ENCODE measurements at places on chromosomes 5 and 9.

GRCh38 chr5:97042996-97043395 is 99.4 kb downstream of the LIX1 start:
- DNase-seq, result no peak

GRCh38 chr5:179319123-179319522 is 26.1 kb downstream of the ADAMTS2 start:
- DNase-seq, result peak; percentile 30

- no peak for DNase-seq
Observed at GRCh38 chr9:125739436-125739835, 7.7 kb upstream of the PBX3 start.

GRCh38 chr9:75930730-75931321 is 40.4 kb downstream of the PCSK5 start:
- no peak for DNase-seq

DNA sequence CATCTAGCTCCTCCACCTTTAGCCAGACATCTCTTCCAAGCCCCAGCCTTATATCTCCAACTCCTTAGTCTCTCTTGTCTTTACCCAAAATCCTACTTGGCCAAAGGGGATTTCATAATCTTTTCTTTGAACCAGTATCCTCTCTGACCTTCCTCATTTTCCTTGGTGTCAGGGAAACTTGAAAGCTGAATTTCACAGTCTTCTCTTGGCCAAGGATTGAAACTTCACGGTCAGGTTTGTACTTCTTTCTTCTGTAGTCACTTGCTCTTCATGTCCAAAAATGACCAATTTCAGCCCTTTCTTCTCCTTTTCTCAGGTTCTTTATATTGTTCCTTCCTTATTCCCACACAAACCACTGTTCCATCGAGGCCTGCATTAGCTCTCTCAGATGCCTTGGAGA is 473.7 kb upstream of the KLF4 start:
- DNase-seq, result no peak

- DNase-seq, result no peak
Observed at GRCh38 chr9:89899573-89899972, 294.8 kb downstream of the GADD45G start.

DNA sequence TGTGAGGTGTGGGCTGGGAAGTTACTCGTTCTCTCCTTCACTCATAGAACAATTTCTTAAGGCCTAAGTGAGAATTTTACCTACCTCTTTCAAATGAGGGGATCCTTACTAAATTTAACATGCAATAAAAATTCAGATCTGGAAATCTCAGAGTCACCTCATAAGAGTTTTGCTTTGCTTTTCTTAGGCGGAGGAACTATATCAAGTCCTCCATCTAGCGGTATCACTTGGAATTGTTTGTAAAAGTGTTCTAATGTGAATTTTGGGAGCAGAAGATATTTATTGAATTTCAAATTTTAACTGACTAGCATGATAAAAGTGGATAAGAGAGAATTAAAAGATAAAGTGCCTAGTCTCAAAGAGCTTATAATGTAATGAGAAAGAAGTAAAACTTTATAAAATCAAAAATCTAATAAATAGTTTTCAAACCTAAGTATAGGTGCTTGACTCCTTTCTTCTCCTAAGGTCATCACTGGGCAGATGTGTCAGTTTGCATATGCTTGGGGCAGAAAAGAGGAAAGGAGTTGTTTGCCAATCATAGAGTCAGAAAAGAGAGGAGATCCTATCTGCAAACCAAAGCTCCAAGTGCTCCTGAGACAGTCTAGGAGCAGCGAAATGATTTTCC is 145.7 kb upstream of the DAB2 start:
- no peak for DNase-seq

DNA sequence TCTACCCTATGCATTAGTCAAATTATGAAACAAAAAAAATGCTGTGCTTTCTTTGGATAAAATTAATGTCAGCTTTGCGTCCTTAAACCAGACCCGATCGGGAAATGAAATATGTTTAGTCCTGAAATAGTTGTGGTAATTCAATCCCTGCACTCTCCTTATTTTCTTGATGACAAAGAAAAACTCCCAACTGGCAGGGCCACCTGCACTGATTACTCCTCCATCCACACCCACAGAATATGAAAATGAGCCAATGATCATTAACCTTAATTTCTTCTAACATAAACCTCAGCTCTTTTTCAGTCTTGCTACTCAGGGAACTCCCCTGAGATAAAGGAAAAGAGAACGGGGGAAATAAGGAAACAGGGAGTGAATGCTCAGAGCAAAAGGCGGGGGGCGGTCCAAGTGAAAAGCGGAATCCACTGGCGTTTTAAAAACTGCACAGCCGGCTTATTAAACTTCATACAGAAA is 245.3 kb downstream of the BNC2 start:
- DNase-seq, result no peak

DNA sequence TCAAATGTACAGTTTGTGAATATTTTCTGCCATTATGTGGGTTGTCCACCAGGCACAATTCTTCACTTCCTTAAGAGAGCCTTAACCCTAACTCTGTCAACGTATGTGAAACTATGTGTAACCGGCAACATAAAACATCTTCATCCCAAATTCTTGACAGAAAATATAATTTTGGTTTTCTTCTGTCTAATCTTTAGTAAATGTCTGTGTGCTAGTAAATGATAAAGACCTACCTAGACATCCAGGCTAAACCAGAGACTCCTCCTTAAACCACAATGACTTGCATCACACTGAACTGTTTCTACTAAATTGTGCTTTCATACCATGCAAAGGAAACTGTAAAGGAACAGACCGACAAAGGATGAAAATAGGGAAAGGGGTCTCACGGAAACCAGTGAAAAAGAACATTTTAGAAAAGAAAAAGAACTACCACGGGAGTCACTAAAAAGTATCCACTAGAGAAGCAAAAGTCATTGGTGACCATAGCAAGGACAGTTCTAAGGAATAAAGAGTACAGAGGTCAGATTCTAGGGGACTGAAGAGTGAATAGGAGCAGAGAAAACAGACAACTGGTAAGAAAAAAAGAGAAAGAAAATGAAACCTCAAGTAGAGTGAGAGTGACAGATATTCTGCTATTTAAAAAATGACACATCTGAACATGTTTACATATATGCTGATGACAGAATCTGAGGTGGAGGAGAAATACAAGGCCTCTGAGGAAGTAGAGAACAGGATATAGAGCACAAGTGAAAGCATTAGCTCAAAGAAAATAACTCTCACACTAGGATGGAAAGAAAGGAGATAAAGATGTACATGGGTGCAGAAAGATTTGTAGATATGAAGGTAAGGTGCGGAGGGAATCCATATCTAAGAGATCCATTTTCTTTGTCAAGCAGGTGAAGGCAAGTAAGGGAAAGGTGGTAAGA is 49.4 kb downstream of the FNIP1 start:
- DNase-seq, result no peak

- no peak for DNase-seq
Observed at GRCh38 chr9:134388289-134388808, 62.1 kb downstream of the RXRA start.

- no peak for DNase-seq
Observed at GRCh38 chr5:156031181-156031580, 295.8 kb upstream of the SGCD start.

DNA sequence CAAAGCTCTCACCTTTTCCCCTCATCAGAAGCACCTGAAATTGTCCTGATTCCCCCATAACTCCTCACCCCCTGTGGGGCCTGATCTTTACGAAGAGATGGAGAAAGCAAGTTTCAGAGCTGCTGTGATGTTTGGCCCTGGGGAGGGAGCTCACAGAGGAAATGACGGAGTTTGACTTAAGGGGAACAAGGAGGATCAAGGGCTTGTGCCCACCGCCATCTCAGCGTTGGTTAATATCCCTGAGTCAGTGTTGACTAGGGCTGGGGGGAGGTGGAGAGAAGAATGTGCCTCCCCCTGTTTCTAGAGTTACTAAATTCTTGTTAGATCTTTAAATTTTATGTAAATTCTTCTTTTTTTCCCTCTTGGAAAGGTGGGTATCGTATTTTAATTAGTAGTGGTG is 27.8 kb downstream of the FGF18 start:
- no peak for DNase-seq

DNA sequence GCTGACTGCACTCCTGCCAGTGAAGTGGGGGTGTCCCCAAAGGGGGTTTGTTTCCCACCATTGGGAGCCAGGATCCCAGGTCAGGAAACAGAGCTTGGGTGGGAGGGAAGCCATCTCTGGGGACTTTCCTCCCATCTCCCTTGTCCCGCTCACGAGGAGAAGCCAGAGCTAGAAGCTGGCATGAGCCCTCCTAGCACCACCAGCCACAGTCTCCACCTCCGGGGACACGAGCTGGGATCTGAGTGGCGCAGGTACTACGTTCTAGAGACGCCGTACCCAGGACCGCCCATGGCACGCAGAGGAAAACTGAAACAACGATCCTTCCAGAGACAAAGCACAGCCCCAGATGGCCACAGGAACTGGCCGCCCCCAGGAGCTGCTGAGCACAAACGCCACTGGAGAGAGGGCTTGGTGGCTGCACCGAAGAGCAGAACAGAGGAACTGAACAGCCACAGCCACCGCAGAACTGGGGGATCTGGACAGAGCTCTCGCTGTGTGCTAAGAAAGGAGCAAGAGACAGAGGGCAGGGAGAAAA is 29.8 kb downstream of the ADAMTS2 start:
- DNase-seq, result peak; percentile 58

GRCh38 chr5:23446424-23446823 is 61.0 kb upstream of the PRDM9 start:
- no peak for DNase-seq

DNA sequence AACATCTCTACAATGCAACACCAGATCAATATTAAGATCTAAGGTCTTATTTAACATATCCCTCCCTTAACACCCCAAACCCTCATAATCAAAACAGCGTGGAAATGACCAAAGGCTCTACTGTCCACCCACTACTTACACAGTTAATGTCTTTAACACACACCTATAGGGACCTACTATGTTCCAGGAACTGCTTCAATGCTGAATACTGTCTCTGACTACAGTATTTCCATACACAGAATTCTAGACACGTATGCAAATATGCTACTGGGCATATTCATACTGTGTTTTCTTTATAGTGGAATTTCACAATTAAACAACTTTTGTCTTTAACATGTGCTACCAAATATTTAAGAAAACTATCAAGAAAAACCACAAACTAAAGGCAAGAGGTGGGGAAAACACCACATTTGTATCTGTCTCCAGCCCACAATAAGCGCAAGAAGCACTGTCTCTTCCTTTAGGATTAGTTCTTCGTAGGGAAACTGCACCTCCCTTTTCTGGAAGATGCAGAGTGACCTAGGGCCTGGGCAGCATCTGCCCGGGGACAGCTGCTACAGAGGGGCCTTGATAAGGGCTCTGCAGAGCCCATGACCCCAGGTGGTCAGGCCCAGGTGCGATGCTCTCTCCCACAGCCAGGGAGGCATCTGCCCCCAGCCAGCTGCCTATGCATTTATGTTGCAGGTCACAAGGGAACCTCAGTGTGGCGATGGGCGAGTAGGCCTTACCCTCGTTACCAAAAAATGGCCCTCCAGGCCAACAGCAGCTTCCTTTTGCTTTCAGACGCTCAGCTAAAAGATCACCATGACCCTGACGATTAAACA is 55.2 kb downstream of the PSMB7 start:
- DNase-seq, result no peak

DNA sequence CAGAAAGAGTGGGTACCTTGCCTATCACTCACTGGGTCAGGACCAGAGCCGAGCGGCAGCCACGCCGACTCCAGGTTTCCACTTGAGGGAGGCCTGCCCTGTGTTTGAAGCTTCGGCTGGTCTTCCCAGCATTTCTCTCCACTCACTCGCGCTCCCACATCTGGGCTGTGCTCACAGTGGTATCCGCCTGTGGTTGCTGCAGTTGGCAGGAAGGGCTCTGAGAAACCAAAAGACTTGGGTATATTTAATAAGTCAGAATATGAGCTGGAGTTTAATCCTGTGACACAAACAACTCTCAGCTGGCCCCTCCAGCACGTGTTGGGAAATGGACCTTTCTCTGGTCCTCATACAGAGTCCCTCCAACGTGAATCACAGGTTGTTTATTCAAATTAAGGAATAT is 70.9 kb downstream of the SPRY4 start:
- DNase-seq, result no peak

- no peak for DNase-seq
Observed at GRCh38 chr9:136774416-136775045, 10.2 kb upstream of the LCN15 start.

GRCh38 chr9:99387431-99387830 is 165.3 kb downstream of the SEC61B start:
- DNase-seq, result no peak

- DNase-seq, result no peak
Observed at GRCh38 chr5:152883066-152883775, 478.1 kb upstream of the NMUR2 start.

GRCh38 chr5:64144425-64145215 is 21.0 kb upstream of the RNF180 start:
- DNase-seq, result no peak

Measured in suprapubic skin (tissue), 4 donors.